Kidney capillary endothelial cell (primary cell): ENCODE measurements at places on chromosomes 1 and 21.

- no peak for DNase-seq
These were observed 100.8 kb downstream of the SIK1 start for GRCh38 chr21:43325968-43326715.

GRCh38 chr1:63773496-63773814 is 362 bp upstream of the ROR1 start:
- DNase-seq = no peak

- no peak for DNase-seq
These were observed 10.4 kb downstream of the FGR start for GRCh38 chr1:27624467-27625178.

DNA sequence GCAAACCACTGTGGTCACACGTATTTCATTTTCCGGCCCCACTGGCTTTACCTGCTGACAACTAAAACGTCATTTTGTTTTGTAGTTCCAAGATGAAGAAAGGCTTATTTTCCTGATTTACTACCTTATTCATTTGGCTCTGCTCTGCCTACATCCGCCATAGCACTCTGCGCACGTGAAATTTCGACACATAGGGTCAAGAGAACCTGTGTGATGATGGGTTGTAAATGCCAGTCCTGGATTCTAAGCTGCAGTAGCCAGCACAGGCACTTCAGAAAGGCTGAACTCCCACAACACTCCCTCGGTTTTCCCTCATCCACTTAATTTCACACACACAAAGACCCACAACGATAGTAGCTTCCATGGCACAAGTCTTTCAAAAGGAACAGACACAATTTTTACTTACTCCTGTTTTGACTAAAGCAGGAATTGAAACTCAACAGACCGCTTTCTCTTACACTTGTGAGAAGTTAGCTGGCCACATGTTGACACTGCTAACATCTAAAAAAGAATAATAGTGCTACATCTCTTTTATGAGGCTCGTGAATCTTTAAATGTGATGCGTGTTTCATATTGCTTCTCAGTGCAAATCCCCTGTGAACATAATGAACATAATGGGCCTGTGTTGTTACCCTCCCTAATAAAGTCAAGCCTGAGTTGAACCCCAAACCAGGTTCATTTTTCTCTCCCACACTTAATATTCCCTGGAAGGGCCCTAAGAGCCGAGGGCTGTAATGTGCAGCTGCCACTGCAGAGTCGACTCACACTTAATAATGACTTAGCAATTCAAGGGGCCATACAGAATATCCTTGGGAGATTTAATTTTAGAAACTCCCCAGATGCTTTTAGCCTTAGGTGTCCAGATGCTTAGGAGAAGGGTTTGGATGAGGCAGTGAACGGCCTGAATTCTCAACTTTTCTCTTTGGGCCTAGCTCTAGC is 1.5 kb upstream of the RUNX1 start:
- DNase-seq = no peak

GRCh38 chr1:119485201-119485600 is 21.8 kb upstream of the HSD3B1 start:
- no peak for DNase-seq
